Omental fat pad (tissue), 4 donors: ENCODE measurements at places on chromosomes 7 and 10. TPM values are rescaled to one million over a fixed set of nuclear protein-coding genes. Genes with fewer than 3 reads are reported as not detected.

OR2A5 gene
- total RNA-seq: not detected

GALNT17 gene
- total RNA-seq: 3.6 TPM

ANKRD7 gene
- 1.4 TPM for total RNA-seq

NUTM2A gene
- total RNA-seq: 0.48 TPM

LLCFC1 gene
- total RNA-seq: not detected
